Right hindlimb (tissue), 1 donor: ENCODE measurements at places on chromosomes 7 and 10.

GRCh38 chr10:31011665-31012022 lies 20.0 kb downstream of the ZNF438 start:
- DNase-seq: no peak

DNA sequence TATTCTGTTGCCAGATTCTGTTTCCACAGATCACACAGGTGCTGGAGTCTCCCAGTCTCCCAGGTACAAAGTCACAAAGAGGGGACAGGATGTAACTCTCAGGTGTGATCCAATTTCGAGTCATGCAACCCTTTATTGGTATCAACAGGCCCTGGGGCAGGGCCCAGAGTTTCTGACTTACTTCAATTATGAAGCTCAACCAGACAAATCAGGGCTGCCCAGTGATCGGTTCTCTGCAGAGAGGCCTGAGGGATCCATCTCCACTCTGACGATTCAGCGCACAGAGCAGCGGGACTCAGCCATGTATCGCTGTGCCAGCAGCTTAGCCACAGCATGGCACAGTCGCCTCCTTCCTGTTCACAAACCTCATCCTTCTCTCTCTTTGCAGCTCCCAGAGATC lies 237.5 kb upstream of the PRSS1 start:
- no peak for DNase-seq

DNA sequence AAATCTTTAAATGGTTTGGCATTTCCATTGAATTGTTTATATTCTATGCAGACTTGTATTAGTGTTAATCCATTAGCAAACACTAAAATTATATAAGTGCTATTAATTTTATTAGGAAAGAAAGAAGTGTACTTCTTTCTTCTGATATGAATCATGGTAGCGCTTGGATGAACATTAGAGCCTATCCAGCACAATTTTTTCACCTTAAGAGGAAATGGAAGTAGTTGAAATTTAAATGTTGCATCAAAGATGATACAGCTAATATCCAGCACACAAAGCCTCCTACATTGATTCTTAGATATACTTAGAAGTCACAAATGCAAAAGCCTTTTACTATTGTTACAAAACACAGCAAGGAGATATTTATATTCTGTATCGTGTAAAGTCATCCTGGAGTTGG lies 174.5 kb downstream of the AHR start:
- no peak for DNase-seq

GRCh38 chr7:47672977-47673381 lies 91.1 kb upstream of the TNS3 start:
- no peak for DNase-seq

DNA sequence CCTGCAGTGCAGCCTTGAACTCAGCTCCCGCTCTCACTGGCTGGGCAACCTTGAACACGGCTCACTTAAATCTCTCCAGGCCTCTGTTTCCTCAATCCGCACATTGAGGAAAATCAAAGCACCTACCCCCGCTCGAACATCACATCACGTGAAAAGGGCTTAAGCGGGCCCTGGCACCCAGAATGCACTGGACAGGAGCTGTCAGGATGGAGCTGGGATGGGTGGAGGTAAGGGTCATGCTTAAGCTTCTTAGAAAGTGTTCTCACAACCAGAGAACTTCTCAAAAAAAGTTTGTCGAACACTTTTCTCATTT lies 55.7 kb upstream of the MGMT start:
- DNase-seq: no peak

DNA sequence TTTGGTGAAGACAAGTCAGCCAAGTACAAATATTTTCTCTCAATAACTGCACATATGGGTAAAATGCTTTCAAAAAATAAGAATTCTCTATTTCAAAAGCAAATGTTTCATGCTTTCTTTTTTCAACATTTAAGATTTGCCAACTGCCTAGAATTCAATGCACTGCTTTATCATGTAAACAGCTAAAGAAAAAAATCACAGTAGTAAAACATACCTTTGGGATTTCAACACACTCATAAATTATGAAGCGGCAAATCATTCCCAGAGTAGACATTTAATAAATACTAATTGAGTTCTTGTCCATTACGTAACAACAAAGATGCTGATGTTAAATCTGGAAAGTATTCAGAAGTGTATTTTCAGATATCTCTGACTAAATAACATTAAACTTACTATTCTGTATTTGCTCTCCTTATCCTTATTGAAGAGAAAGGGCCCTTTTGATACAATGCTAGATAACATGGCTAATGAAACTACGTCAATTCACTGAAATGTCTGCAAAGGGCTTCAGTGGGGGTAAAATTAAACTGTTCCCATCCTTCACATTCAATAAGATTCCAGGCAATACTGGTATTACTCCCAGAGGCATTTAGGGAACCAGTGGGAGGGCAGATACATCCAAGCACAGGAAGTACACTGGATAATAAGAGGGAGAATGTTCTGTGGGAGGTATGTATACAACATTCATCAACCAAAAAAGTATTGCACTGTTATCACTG lies 13.9 kb downstream of the NAPEPLD start:
- no peak for DNase-seq
